Stimulated activated CD8-positive, alpha-beta memory T cell treated with anti-CD3 and anti-CD28 coated beads, Interleukin-4, amount 100 ng/mL, for 1 hour (primary cell): ENCODE measurements at places on chromosomes 5 and 9.

- DNase-seq, result no peak
Measured at GRCh38 chr5:16810208-16810854, 125.8 kb downstream of the MYO10 start.

- DNase-seq, result no peak
Measured at GRCh38 chr9:4380406-4380805, 80.5 kb upstream of the GLIS3 start.

DNA sequence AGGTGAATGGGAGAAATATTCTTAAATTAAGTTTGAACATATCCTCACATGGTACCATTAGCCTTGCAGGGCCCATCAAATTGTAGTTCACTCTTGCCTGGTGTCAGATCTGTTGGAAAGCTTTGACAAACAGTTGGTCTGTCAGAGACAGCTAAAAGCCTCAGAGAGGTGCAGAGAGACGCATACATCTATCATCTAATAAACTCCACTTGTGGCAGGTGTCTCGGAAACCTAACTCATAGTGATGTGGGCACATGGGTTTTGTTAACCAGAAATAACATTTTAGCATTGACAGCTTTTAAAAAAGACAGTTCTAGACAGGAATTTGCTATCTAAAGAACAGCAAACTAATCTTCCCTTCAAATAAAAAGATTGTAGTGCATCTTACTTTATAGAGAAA is 315.9 kb downstream of the KDM4C start:
- DNase-seq, result no peak

DNA sequence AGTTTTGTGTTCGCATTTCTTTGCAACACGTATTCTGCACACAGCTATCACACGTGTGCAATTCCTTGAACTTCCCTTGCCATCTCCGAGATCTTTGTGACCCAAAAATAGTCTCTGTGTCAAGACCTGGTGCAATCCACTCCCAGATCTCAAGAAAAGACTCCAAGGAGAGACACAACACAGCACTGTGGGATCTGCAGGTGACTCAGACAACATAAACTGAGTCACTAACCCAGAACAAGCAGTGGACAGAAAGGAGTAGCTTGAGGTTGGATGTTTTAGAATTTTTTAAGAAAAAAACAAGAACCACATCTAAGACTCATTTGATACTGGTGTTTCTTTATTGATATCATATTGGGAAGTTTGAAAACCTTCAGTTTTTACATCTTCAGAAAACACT is 396.9 kb downstream of the AGTPBP1 start:
- no peak for DNase-seq

GRCh38 chr5:163760498-163760897 is 255.1 kb downstream of the MAT2B start:
- no peak for DNase-seq

- DNase-seq, result no peak
Measured at GRCh38 chr9:127033789-127034188, 88.6 kb downstream of the ANGPTL2 start.

DNA sequence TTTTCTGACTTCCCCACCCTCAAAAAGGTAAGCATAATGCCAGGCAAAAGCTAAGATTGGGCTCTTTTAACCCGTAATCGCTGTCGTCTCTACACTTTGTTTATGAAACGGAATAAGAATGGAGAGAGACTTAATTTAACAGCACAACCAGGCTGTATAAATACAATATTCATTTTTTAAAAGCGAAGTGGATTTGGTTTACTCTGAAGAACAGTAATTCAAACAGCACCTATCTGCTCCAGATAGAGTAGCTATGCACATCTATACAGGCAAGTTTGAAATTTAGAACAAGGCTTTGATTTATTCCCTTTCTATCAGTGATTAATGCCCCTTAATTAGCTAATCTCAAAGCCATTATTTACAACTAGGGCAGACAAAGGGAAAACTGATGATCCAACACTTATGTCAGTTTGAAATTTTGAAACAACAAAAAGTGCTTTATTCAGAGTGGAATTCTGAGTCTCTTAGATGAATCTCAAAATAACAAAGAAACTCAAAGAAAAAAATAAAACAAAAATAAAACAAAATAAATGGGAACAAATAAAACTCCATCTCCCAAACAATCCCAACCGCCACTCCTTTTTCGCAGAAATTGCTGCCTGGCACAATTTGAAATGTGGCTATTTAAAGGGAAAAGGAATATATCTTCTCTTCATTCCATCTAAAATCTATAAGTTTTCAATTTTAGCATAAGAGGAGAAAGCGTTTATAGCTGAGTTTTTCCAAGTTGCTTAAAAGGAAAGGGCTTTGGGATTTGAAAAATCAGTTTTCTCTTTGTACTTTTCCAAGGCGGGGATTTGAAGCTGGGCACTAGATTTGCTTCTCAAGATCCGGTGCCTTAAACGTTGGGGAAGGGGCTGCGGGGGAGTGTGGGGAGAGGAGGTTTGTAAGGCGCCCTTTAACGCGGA is 298.6 kb downstream of the PARP8 start:
- no peak for DNase-seq

DNA sequence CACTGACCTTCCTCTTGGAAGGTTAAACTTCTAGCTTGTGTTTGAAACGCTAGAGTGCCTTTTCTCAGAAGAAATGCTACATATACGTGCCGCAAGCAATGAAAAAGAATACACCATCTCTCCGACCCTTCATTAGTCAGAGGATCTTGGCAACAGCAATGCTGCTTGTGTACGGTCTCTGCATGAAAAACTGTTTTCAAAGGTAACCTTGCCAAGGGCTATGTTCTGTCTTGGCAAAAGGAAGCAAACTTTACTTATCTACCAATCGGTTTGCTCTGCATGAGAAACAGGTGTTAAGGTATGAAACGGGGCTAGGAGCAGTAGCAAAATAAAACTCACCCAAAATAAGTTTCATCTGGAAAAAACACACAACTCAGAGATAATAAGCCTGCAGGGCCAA is 297.8 kb downstream of the FBXL17 start:
- DNase-seq, result no peak

- no peak for DNase-seq
Measured at GRCh38 chr5:157710882-157711281, 20.3 kb upstream of the THG1L start.

DNA sequence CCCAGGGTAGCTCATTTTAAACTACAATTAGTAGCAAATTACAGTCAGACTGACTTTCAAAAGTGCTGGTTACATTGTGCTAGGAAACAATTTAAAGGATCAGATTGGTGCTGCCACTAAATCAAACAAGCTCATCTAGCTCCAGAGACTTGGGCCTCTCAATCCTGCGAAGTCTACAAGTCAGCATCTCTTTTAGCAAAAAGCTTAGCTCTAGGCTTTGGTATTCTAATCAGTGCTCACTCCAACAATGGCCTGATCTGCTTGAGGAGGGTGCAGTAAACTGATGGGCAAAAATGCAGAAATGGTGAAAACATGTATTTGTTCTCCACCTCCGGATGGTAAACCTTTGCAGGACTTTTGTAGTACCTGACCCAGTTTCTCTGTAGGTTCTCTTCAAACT is 47.0 kb upstream of the SEMA6A start:
- no peak for DNase-seq

- DNase-seq, result no peak
Measured at GRCh38 chr5:111914966-111915636, 158.1 kb upstream of the NREP start.

DNA sequence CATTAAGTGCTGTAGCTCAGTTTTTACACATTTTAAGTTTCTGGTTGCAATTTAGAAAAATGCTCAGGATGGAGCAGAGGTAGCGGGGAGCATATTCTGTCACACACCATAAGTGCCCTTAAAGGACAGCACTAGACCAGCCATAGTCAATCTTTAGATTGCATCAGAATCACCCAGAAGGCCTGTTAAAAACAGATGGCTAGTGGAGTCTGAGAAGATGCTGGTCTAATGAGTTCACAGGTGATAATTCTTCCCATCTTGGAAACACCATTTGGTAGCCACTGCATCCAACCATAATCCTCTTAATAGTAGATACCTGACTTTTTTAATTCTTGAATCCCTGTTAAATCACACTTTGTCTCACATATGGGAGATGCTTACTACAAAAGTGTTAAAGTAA is 113.2 kb downstream of the CDH18 start:
- no peak for DNase-seq
